ENCODE measurements at places on chromosomes 1 and 21. TPM values are rescaled to one million over a fixed set of nuclear protein-coding genes. Genes with fewer than 3 reads are reported as not detected.

- no peak overlapping the region for H3K4me3 ChIP-seq
- no peaks in the 10 kb centered on the region for H3K27me3 ChIP-seq
- no peak overlapping the region for H3K27ac ChIP-seq
These were observed 8.0 kb upstream of the PTPRC start for GRCh38 chr1:198630863-198631262.

GRCh38 chr21:42559326-42559725, 45.7 kb downstream of the SLC37A1 start:
- no peaks in the 10 kb centered on the region for H3K4me1 ChIP-seq
- no peak overlapping the region for H3K27ac ChIP-seq
- peaks cover 2% of the 10 kb centered on the region for H3K36me3 ChIP-seq
- H3K4me3 ChIP-seq: no peak overlapping the region

GRCh38 chr1:78673120-78673519, 23.5 kb downstream of the IFI44 start:
- no peaks in the 10 kb centered on the region for H3K36me3 ChIP-seq
- H3K4me1 ChIP-seq: no peaks in the 10 kb centered on the region
- H3K4me3 ChIP-seq: no peak overlapping the region
- H3K27ac ChIP-seq: no peak overlapping the region
- H3K27me3 ChIP-seq: no peaks in the 10 kb centered on the region

GRCh38 chr1:37250371-37250770, 216.1 kb upstream of the GRIK3 start:
- H3K4me3 ChIP-seq: no peak overlapping the region
- H3K36me3 ChIP-seq: no peaks in the 10 kb centered on the region
- no peak overlapping the region for H3K27ac ChIP-seq

- DNase-seq: no peak
- H3K27me3 ChIP-seq: no peaks in the 10 kb centered on the region
- H3K36me3 ChIP-seq: no peaks in the 10 kb centered on the region
These were observed 93.4 kb downstream of the TGFBR3 start for GRCh38 chr1:91792489-91793071.

- H3K36me3 ChIP-seq: no peaks in the 10 kb centered on the region
- no peak for DNase-seq
- H3K27ac ChIP-seq: no peak overlapping the region
- no peaks in the 10 kb centered on the region for H3K4me1 ChIP-seq
These were observed 268.2 kb downstream of the LRRC7 start for GRCh38 chr1:69835955-69836354.

Gene AGO1
- total RNA-seq: 34.0 TPM

Gene RBP7
- 14.6 TPM for total RNA-seq

Gene NOS1AP
- total RNA-seq: 1.8 TPM

Gene S100A16
- 60.7 TPM for total RNA-seq

Gene TSPEAR
- 0.11 TPM for total RNA-seq

Gene ILDR2
- total RNA-seq: 0.30 TPM

Gene LCE1E
- not detected for total RNA-seq
